ENCODE measurements at places on chromosomes 4 and X.

DNA sequence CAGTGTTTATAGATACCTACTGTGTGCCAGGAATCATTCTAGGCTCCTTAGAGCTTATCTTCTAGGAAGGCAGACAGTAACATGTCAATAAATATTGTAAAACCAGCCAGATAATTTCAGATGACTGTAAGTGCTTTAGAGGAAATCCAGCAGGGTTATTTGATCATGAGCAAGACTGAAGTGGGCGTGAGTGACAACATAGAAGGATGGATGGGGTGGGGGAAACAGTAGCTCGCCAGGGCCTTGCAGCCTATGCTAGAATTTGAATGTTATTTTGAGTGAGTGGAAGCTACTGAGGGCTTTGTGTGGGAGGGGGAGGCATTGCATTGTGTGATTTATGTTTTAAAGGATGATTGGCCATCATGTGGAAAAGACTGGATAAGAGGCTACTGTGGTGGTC, 6.7 kb downstream of the SRD5A3 start:
- no peak for DNase-seq

GRCh38 chr4:1091561-1091995, 21.8 kb downstream of the RNF212 start:
- no peak for DNase-seq

- no peak for DNase-seq
Observed at GRCh38 chr4:118760493-118760892, 75.3 kb downstream of the METTL14 start.

- peak; percentile 11 for DNase-seq
Observed at GRCh38 chrX:132615391-132616131, 126.7 kb upstream of the MBNL3 start.

GRCh38 chrX:133373386-133374079, 41.8 kb downstream of the GPC4 start:
- DNase-seq, result no peak

DNA sequence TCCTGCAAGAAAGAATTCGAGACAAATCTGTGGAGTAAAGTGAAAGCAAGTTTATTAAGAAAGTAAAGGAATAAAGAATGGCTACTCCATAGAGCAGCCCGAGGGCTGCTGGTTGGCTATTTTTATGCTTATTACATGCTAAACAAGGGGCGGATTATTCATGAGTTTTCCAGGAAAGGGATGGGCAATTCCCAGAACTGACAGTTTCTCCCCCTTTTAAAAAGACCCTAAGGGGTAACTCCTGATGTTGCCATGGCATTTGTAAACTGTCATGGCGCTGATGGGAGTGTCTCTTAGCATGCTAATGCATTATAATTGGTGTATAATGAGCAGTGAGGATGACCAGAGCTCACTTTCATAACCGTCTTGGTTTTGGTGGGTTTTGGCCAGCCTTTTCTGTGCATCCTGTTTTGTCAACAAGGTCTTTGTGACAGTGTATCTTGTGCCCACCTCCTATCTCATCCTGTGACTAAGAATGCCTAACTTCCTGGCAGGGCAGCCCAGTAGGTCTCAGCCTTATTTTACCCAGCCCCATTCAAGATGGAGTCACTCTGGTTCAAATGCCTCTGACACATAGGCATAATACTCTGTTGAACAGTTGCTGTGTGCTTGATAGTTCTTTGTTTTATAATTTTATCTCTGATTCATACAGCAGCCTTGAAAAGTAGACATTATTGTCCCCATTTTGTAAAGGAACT, 25.8 kb downstream of the GAB1 start:
- DNase-seq, result no peak

GRCh38 chr4:71380788-71381187, 42.0 kb downstream of the SLC4A4 start:
- no peak for DNase-seq
